ENCODE measurements at places on chromosomes 1 and 21.

DNA sequence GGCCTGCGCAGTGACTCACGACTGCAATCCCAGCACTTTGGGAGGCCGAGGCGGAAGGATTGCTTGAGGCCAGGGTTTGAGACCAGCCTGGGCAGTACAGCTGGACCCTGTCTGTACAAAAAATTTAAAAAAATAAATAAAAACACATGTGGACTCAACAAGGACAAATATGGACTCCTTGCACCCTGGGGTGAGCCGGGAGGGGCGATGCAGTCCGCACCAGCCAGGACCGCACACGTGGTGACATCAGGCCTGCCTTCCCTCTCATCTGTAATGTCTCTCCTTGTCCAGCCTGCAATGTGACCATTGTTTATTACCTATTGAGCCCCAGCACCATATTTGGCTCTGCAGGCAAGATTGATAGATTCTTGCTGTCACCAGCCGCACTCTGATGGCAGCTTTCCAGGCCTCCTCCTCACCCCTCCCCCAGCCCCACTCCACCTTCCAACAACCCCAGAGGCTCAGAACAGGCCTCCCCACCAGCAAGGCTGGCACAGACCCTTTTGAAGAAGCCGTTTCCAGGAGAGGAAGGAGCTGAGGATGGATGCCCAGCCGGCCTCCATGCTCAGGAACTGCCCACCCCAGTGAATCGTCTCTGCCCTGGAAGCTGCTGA lies 55.2 kb downstream of the IRF2BP2 start:
- DNase-seq = peak; percentile 72

- no peak for DNase-seq
Measured at GRCh38 chr1:99969260-99969728, 502 bp upstream of the SLC35A3 start.

- no peak for DNase-seq
Measured at GRCh38 chr1:11680270-11681070, 478 bp downstream of the MAD2L2 start.

DNA sequence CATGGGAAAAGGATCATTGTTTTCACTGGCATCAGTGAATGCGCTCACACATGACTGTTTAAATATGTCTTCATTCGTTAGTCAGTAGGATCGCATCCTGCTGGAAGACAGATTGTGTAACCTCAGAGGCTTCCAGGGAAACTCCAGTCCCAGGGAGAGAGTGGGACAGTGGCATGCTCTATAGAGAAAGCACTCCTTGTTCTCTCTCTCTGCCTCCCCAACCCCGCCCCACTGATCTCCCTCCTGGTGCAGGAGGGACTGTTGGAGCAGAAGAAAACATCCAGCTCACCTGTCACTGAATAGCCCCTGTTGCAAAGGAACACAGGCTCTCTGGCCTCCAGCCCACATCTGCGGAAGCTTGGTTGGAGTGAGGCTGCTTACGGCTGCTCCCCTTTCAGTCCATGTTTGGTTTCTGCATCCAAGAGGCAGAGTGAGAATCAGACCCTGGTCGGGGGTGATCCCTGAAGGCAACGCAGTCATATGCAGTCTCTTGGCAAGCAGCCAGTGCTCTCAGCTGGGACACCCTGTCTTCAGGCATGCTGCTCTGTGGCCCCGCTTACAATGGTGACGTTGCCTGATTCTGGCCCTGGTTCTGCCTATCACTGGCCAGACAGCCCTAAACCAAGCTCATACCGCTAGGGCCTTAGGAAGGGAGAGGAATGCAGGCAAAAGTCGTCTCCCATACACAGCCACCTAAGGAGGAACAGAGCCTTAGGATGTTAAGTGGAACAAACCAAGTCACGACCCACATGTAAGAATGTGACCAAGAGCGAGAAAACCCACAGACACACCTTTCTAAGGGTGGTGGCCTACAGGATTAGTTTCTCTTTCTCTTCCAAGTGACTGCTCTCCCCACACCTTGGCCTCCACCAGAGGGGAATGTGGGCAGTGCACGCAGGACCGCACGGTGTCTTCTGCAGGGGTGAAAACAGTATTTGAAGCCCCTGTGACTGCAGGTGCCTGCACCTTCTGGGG lies 39.7 kb downstream of the BACE2 start:
- peak; percentile 37 for DNase-seq

DNA sequence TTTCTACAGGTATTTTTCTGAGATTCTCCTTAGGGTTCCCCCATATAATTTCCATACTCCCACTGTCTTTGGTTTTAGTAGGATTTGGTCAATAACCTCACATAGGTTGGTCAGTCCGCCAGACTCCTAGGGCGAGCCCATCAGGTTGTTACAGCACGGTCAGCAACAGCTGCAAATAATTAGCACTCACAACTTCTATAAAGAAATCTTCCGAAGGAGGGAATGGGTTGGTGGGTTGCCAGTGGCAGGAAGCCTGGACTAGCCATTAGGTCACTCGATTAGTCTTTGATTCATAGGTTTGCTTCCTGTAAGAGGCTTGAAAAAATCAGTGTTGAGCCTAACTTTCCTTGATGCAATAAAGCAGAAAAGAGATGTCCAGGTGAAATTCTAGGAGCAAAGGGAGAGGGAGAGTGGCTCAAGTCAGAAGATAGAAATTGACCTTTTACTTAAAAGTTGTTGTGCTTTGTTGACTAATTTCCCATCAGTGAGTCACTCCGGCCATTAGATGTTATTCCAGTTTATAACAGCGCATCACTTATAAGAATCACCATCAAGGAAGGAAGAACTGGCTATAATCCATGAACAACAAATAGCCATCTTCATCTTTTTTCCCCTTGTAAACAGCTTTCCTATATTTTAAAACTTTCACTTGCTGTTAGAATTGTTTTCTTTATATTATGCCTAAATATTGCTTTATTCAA lies 88.3 kb downstream of the TPR start:
- DNase-seq = no peak

DNA sequence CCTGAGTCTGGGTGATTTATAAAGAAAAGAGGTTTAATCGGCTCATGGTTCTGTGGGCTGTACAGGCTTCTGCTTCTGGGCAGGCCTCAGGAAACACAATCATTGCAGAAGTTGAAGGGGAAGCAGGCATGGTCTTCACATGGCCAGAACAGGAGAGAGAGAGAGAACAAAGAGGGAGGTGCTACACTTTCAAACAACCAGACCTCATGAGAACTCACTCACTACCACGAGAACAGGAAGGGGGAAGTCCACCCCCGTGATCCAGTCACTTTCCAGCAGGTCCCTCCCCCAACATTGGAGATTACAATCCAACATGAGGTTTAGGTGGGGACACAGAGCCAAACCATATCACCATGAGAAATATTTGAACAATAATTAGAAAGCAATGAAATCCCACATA lies 222.9 kb downstream of the FAM72C start:
- DNase-seq = peak; percentile 38

- DNase-seq = peak; percentile 63
Measured at GRCh38 chr21:34534522-34534921, 22.5 kb upstream of the KCNE1 start.

DNA sequence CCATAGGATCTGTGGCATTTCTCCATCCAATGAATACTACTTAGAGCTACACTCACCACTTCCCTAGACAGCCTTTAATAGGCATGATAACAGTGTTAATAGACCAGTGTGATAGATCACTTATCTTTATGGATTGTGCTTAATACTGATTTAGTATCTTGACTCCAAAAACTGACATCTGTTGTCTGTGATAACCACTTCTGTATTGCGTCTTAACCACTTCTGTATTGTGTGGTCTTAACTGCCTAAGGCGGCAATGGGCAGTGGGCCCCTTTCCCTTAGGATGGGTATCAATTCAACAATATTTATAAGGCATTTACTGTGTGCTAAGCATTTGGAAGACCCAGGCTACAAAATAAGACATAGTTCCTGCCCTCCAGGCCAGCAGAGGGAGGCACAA lies 32.0 kb upstream of the RCAN3 start:
- peak; percentile 57 for DNase-seq

- no peak for DNase-seq
Measured at GRCh38 chr1:228866468-228866867, 131.2 kb downstream of the RHOU start.

Data from hematopoietic multipotent progenitor cell treated with erythropoietin and hydrocortisone succinate and interleukin-3 and kit ligand, for 4 days (in vitro differentiated cells).